ENCODE measurements at places on chromosomes 12 and 14.

DNA sequence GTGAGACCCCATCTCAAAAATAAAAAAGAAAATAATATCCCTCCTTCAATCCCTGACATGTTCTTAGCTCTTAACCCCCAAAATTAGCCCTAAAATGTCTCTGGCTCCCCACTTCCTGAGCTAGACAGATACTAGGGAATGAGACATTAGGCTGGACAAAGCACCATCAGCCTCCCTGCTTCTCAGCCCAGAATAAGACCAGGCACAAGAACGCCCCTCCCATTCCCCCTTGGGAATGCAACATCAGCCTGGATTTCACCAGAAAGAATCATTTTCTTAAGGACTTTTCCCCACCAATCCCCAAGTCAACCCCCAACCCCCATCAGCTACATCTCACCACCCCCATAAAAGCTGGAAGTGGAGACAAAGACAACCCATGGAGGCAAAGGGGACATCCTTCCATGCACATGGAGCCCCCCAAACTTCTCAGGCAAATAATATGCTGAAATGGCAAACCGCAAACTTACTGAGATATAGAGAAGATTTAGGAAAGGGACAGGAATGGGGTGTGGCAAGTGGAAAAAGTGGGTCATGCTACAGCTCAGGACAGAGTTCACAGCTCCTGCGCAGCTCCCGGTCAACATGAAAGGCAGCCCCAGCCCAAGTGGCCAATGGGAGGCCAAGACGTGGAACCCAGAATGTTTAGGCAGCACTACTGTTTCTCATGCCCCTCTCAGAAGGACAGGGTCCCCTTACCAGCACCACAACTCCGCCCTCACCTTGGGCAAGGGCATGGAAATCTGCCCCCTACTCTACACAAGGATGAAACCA, 2.7 kb downstream of the CHD4 start:
- no peak for DNase-seq

GRCh38 chr14:48814562-48814961, 771.6 kb downstream of the RPS29 start:
- DNase-seq, result no peak

- DNase-seq, result no peak
Measured at GRCh38 chr12:56529656-56530055, 8.0 kb downstream of the RBMS2 start.

GRCh38 chr12:5332551-5332950, 99.4 kb upstream of the NTF3 start:
- no peak for DNase-seq

- DNase-seq, result peak; percentile 14
Measured at GRCh38 chr12:121964813-121965643, 46.6 kb downstream of the CFAP251 start.

GRCh38 chr14:21768116-21768874, 94.7 kb upstream of the OR4E1 start:
- DNase-seq, result no peak

- DNase-seq, result no peak
Measured at GRCh38 chr12:59085690-59086089, 165.4 kb upstream of the LRIG3 start.

- DNase-seq, result no peak
Measured at GRCh38 chr12:41536813-41537490, 348.8 kb downstream of the PDZRN4 start.

GRCh38 chr14:87489196-87489819, 503.7 kb downstream of the GALC start:
- DNase-seq, result no peak

DNA sequence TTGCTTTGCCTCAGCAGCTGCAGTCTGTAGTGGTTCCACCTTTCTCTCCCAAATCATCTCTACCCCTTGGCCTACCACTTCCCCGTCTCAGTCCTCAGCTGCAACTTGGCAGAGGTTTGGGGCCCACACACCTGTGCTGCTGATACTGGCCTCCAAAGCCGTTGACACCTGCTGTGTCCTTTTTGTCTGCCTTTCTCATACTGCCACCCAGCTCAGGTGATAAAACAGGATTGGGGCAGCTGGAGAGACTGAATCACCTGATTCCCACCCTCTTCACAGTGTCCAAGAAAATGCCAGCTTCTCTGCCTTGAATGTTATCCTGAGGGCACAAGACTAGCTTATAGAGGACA, 103.7 kb downstream of the ETV6 start:
- no peak for DNase-seq

GRCh38 chr12:69758105-69758504, 19.4 kb downstream of the RAB3IP start:
- DNase-seq, result no peak

All from epithelial cell of prostate (primary cell).